ENCODE measurements at places on chromosomes 7 and 10. TPM values are rescaled to one million over a fixed set of nuclear protein-coding genes. Genes with fewer than 3 reads are reported as not detected.

- no peak for DNase-seq
Observed at GRCh38 chr7:70782796-70783195, 349.1 kb upstream of the GALNT17 start.

Gene LRRC61
- total RNA-seq, result 18.0 TPM

DNA sequence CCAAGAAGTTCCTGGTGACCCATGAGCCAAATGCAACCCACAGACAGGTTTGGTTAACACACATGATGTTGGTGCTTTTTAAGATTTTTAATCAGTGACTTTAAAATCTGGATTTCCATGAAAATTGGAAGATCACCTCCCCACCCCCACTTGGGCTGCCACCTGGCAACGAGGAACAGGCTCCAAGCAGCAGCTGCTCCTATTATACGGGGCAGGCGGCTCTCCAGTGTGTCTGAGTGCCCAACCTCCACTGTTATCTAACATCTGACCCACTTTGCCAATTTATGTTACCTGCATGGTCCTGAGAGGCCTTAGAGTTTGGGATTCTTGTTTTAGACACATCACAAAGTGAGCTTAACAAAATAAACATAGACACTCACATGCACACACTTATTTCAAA lies 56.4 kb downstream of the SGMS1 start:
- no peak for DNase-seq

Gene CASTOR2
- 11.9 TPM for total RNA-seq

Gene OR13A1
- not detected for total RNA-seq

- no peak for DNase-seq
Observed at GRCh38 chr10:22837351-22837750, 90.5 kb upstream of the ARMC3 start.

Gene TSPAN15
- total RNA-seq, result 175 TPM

DNA sequence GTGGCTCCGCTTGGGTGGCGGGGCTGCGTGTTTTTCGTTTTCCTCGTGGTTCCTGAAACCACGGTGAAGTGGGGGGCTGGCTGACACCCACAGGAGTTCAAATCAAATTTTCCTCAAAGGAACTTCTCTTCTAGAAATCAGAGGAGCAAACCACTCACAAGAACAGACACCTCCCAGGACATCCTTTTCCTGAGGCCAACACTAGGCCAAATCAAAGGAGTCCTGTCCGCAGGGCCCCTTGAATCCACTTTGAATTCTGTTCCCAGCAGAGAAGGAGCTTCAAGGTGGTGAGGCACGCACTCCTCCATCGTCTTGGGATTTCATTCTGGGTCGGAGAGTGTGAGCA lies 29.9 kb upstream of the ZNF273 start:
- no peak for DNase-seq

Gene ZDHHC4
- 37.1 TPM for total RNA-seq

- no peak for DNase-seq
Observed at GRCh38 chr7:75881436-75882095, 2.7 kb downstream of the RHBDD2 start.

DNA sequence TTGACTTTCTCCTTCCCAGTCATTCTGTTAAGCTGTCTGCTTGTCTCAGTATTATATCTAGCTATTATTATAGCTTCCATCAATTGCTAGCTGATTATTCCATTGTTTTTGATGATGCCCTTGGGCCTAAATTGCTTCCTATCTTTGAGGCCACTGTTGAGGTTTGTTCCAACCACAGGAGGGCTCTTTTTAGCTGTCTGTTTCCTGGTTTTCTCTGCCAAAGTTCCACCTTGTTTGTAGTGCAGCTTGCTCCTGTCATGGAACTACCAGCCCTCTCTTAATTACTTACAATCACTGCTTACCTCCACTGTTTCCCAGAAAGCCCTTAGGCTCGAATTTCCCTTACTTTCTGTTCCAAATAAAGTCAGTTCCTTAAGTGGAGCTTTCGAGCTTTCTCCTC lies 118.7 kb upstream of the SEC61G start:
- DNase-seq, result no peak

Gene KCNIP2
- not detected for total RNA-seq

GRCh38 chr7:4803397-4804241 lies 28.2 kb downstream of the AP5Z1 start:
- DNase-seq, result no peak

DNA sequence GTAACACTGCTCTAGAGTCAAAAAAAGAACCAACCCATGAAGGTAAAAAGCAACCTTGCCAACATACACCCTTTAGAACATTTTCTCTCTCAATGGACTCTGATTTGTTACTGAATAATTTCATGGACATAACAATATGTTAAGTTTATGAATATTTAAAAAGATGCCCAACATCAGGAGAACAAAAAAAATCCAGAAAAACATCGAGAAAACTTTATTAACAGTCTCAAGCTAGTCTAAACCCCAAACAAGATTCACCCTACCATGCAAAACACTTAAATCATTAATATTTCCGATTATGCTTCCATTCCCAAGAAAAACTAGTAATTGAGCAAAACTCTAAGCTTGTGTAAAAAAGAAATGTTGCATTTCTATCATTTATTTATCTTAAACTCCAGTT lies 46.7 kb downstream of the OSBPL3 start:
- no peak for DNase-seq

GRCh38 chr7:45580053-45580872 lies 6.1 kb downstream of the ADCY1 start:
- DNase-seq, result peak; percentile 14

GRCh38 chr10:42654419-42654818 lies 16.0 kb upstream of the ZNF33B start:
- no peak for DNase-seq

Gene ELFN1
- 1.2 TPM for total RNA-seq

DNA sequence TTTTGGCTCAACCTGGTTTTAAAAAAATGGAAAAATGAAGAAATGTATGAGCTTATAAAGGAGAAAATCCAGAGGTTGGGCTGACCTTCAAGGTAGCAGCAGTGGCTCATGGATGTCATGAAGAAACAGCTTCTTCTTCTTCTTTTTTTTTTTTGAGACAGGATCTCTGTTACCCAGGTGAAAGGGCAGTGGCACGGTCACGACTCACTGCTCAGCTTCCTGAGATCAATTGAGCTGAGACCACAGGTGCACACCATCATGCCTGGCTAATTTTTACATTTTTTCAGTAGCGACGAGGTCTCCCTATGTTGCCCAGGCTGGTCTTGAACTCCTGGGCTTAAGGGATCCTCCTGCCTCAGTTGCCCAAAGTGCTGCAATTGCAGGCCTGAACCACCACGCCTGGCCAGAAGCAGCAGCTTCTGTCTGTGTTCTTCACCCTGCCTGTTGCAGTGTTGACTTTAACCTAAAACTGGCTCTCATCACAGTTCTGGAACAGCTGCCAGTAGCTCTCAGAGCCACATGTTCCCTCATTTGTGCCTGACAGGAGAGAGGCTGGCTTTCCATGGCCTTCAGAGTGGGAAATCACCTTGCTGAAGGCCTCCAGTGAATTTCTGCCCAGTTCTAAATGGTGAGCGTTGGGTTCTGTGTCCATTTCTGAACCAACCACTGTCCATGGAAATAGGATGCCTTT lies 117.7 kb downstream of the PFKFB3 start:
- DNase-seq, result no peak

GRCh38 chr10:114748241-114748640 lies 73.3 kb upstream of the FHIP2A start:
- no peak for DNase-seq

DNA sequence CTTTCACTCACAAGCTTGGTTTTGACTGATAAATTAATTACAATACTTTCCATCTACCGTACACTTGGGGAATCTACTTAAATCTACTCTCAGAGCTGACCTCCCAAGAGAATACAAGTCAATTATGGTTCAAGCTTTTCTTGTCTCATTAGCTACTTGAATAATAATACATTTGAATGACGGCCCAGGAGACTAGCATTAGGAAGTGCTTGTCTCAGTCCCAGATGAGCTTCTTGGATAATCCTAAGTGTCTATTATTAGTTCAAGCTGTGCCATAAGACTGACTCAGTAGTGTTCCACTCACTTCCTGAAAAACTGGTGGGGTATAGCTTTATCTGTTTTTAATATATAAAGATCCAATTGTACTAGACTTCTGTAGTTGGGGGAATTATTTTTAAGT lies 100.2 kb downstream of the GNAT3 start:
- no peak for DNase-seq

DNA sequence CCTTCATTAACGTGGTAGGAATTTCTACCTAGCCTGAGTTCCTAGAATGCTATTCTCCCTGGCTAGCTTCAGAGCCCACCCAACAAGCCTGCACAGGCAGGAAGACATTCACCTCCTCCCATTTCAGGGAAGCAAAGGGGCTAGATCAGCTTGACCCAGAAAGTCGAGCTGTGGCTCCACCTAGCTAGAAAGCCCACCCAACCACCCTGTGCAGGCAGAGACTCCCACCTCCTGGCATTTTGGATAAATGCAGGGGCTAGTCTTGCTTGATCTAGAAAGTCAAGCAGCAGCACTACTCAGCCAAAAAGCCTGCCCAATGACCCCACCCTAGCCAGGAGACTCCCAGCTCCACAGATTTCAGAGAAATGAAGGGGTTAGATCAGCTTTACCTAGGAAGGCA lies 479.5 kb downstream of the SDK1 start:
- DNase-seq, result no peak

Gene TTYH3
- 72.8 TPM for total RNA-seq

Gene CFAP69
- total RNA-seq, result 1.1 TPM

GRCh38 chr10:131013281-131013912 lies 298.1 kb downstream of the TCERG1L start:
- DNase-seq, result no peak

- no peak for DNase-seq
Observed at GRCh38 chr7:13540429-13540828, 449.0 kb downstream of the ETV1 start.

- DNase-seq, result no peak
Observed at GRCh38 chr10:89357975-89358374, 19.9 kb upstream of the IFIT1B start.

DNA sequence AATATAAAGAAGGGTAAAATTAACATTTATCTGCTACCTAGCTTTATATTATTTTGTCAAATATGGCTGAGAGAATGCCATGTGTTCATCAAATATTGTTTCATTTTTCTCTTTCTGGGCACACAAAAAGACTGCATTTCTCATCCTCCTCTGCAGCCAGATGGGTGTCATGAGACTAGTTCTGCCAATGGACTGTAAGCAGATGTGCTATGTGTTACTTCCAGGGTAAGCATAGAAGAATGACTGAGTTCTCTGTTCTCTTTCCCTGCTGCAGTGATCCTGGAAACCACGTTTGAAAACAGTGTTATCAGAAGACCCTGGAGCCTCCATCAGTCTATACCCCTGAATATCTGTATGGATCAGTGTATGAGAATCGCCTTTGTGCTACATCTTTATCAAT lies 24.1 kb upstream of the SLK start:
- DNase-seq, result no peak

GRCh38 chr10:66981361-66982052 lies 55.7 kb downstream of the LRRTM3 start:
- DNase-seq, result no peak

Gene MAGI2
- total RNA-seq, result 2.4 TPM

- peak; percentile 23 for DNase-seq
Observed at GRCh38 chr7:87934699-87935383, 790 bp downstream of the ADAM22 start.

GRCh38 chr10:125118011-125118611 lies 42.3 kb downstream of the CTBP2 start:
- peak; percentile 36 for DNase-seq

- no peak for DNase-seq
Observed at GRCh38 chr7:140023728-140024127, 39.0 kb downstream of the PARP12 start.

Gene PITX3
- total RNA-seq, result not detected

DNA sequence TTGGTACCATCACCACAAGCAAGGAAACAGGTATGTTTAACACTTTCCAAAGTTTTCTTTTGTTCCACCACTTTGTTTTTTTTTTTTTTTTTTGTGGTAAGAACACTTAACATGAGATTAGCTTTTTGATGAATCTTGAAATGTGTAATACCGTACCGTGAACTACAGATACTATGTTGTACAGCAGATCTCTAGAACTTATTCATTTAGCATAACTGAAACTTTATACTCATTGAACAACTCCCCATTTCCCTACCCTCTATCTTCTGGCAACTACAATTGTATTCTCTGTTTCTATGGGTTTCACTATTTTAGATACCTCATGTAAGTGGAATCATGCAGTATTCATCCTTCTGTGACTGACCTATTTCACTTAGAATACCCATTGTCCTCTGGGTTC lies 162.7 kb upstream of the ITGB1 start:
- no peak for DNase-seq

DNA sequence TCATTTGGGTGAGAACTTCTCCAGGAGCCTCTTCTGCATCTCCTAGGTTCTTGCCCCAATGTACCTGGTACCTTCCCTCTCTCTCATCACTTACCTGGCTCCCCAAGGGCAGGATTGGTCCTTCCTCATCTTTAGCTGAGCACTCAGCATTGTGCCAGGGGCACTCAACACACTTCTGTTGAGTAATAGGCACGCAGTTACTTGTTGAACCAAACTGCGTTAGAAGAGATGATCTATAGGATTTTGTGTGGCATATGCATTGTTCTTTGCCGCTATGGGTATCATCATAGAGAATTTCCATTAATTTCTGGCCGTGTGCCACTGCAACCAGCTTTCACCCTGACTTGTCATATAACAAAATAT lies 16.4 kb downstream of the TBXAS1 start:
- DNase-seq, result no peak

Gene OR2A42
- total RNA-seq, result not detected

DNA sequence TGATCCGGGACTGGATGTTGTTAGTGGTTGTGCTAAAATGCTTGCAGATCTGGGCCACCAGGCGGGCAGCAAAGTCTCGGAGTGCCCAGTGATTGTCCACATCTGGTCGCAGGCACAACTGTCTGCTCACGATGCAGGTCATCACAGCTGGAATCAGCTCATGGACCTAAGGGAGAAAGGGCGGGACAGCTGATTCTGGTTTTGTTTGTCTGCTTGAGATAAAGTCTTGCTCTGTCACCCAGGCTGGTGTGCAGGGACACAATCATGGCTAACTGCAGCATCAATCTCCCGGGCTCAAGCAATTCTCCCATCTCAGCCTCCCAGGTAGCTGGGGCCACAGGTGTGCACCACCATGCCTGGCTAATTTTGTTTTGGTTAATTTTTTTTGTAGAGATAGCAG lies 8.0 kb downstream of the TAF6 start:
- no peak for DNase-seq

DNA sequence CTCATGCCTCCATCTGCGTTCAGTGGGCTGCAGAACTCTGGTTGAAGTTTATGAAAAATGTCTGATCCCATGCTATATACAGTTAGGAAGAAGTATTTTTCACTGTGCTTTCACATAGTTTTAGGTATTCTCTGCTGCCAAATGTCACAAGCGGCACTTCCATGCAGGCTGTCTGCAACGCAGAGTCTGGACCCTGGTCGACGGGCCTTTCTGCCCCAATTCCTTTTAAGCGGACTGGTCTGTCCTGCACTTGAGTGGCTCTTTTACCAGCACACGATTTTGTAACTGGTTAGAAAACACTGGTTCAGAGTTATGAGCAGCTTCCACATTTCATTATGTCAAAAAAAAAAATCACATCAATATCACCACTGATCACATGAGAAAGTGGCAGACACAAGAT lies 143.0 kb downstream of the DIP2C start:
- DNase-seq, result no peak

All from dermis blood vessel endothelial cell (primary cell).